Stimulated activated CD4-positive, alpha-beta T cell treated with anti-CD3 and anti-CD28 coated beads, Interleukin-1b, Interleukin-23, amount 100 ng/mL, for 1 hour (primary cell): ENCODE measurements at places on chromosomes 6 and 20.

DNA sequence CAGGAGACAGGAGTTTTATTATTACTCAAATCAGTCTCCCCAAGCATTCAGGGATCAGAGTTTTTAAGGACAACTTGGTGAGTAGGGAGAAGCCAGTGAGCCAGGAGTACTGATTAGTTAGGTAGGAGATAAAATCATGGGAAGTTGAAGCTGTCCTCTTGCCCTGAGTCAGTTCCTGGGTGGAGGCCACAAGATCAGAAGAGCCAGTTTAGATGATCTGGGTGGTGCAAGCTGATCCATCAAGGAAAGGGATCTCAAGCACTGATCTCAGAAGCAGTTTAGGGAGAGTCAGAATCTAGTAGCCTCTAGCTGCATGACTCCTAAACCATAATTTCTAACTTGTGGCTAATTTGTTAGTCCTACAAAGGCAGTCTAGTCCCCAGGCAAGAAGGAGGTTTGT, 706.5 kb upstream of the MAP3K7 start:
- no peak for DNase-seq

GRCh38 chr20:38579921-38580320, 1.1 kb upstream of the ADIG start:
- no peak for DNase-seq

DNA sequence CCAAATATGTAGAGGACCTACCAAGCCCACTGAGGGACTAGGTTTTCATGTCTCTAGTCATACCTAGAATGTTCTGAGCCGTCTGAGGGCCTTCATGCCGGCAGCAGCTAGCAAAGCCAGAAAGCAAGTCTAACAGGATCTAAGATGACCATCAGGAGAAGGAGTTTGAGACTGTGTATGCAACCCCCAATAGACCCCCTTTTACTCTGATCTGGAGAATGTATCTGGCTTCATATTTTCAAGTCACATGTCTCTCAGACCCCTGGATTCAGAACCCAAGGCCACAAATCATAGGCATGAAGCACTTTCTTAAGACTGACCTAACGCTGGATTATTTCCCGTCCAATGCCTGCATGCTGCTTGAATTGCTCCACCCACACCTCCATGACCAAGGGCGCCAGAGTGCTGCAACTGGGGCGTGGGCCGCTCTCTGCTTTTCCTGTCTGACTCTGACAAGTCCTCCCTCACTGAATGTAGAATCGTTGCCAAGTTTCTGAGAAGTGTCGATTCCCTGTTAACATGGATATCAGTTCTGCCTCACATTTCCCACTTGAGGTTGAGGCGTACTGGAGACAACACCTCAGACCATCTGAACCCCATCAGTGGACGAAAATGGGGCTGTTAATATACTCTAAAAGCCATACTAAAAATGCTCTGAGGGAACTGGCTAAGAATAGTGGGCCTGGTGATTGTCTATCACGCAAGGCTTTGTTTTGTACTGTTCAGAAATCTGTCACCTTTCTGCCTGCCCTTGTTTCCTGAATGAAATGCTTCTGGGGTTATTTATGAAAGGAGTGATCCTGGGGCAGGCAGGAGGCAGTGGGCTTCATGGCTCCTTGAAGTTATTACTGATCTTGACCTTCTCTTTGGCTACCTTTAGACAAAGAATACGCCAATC, 23.9 kb upstream of the ASXL1 start:
- peak; percentile 4 for DNase-seq

DNA sequence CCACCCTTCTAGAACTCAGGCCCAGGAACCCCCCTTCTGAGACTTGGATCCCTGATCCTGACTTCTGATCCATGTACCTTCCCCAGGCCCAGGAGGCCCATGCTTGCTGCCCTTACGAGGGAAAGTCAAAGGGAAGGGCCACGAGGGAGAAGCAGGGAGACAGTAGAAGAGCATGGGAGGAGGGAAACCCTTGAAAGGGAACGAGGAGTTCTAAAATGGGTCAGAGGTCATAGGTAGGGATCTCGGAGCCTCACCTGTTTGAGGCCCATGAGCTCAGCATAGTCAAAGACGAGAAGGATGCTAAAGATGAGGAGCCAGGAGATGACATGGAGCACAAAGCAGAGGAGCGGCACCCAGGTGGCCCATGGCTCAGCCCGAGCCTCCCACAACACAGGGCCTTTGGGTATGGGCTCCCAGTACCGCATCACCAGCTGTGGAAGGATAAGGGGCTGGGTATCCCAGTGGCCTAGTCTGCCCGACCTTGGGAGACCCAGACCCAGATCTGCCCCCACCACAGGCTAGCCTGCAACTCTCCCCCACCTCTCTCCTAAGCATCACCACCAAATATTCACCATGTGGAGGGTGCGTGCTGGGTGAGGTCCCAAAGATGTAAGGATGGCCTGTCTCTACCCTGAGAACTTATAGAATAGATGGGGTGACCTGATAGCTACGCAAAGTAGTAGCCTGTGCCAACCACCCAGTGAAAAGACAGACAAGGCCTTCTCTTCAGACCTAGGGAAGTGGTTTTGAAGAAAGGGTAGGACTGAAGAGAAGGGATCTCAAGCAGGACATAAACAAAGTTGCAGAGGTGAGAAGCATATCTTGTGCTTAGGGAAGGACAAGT, 1.5 kb downstream of the NRM start:
- no peak for DNase-seq

- no peak for DNase-seq
Observed at GRCh38 chr20:36085686-36086267, 68.8 kb upstream of the EPB41L1 start.

DNA sequence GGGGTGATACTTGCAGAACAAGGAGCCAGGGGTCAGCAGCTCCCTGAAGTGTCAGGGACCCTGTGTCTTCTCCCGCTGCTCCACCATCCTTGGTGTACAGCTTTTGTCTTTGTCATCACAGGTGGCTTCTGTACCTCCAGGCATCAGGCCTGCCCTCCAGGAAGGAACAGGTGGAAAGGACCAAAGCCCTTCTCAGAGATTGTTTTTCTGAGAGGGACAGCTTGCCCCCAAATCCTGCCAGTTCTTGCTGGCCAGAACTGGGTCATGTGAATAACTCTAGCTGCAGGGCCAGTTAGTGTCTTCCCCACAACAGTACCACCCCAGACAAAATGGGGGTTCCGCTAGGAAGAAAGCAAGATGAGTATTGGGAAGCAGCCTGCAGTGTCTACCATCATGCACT, 31.4 kb downstream of the SNPH start:
- DNase-seq: no peak
